Activated T-helper 1 cell treated with anti-CD3 and anti-CD28 coated beads, Interleukin-12 subunit alpha, Interleukin-12 subunit beta, Interleukin-2, Interleukin-4 antibody, amounts not matched to agents 30 ng/mL and 10 ng/mL and 1 ng/mL, durations not matched to agents 14 hours and 24 hours and 36 hours (primary cell): ENCODE measurements at places on chromosomes 2 and 18.
A peak's percentile ranks its signal among the peaks of the same experiment; 100 is the strongest.

- H3K27ac ChIP-seq = no peak overlapping the region
- DNase-seq = no peak
- no peaks in the 10 kb centered on the region for H3K4me1 ChIP-seq
- peaks cover 14% of the 10 kb centered on the region for H3K27me3 ChIP-seq
- no peaks in the 10 kb centered on the region for H3K36me3 ChIP-seq
Measured at GRCh38 chr2:88838165-88838635, 146.7 kb downstream of the RPIA start.

DNA sequence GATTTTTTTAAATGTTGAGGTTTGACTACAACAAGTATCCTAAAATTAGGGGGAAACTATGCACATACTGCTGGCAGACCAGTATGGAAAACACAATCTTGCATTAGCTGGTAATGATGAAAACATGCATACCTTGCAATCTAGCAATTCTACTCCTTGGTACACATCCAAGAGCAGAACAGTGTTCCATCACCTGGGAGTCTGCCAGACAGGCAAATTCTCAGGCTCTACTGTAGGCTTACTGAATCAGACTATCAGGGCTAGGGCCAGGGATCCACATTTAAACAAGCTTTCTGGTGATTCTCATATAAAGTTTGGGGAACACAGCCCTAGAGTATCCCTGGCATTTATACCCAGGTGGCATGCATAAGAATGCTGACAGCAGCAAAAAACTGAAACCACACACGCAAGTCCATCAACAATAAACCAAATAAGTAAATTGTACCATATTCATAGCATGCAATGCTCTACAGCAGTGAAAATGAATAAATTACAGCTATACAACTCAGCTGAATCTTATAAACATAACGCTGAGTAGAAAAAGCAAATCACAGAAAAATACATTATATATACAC is 13.6 kb downstream of the CDH2 start:
- H3K27ac ChIP-seq = no peak overlapping the region
- H3K4me3 ChIP-seq = no peak overlapping the region

- peaks cover 24% of the 10 kb centered on the region for H3K27me3 ChIP-seq
- peaks cover 22% of the 10 kb centered on the region for H3K4me1 ChIP-seq
- no peak overlapping the region for H3K27ac ChIP-seq
- H3K36me3 ChIP-seq = no peaks in the 10 kb centered on the region
- no peak for DNase-seq
- no peak overlapping the region for H3K4me3 ChIP-seq
Measured at GRCh38 chr2:190340369-190340768, 3.0 kb upstream of the INPP1 start.

DNA sequence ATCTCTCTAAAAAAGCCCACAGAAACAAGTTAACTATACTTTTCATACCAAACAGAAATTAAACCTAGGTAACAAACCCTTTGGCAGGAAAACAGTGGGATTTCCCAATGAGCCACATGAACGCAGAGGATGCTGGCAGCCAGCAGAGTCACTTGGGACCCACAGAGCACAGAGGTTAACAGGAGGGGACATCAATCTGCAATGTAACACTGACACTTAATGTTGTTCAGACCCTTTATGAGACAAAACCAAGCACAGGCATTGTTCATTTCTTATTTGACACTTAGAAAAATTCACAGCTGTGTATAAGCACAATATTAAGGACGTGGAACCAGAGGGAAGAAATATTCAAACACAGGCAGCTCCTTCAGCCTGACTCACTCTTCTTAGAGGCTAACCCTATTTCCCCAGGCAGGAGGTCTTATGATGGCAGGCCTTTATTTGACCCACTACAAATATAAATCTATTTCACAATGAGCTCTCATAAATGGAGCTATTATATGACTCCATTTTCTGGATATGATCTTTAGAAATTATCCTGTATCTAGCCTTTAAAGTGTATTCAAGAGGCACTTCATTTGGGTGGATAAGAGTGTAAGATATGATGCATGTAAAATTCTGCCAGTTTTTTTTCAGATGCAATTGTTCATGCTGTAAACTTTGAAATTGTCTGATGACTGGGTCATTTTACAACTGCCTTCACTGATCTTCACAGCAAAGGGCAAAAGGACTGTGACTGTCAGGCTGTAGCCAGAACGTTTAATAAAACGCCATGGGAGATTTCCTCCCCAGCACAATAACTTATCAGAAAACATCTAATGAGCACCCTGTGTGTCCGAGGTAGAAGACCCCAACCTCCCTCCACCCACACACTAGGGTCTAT is 132.8 kb upstream of the SATB2 start:
- H3K36me3 ChIP-seq = no peaks in the 10 kb centered on the region
- no peaks in the 10 kb centered on the region for H3K4me1 ChIP-seq
- H3K27me3 ChIP-seq = peaks cover 3% of the 10 kb centered on the region
- H3K27ac ChIP-seq = no peak overlapping the region
- DNase-seq = no peak

DNA sequence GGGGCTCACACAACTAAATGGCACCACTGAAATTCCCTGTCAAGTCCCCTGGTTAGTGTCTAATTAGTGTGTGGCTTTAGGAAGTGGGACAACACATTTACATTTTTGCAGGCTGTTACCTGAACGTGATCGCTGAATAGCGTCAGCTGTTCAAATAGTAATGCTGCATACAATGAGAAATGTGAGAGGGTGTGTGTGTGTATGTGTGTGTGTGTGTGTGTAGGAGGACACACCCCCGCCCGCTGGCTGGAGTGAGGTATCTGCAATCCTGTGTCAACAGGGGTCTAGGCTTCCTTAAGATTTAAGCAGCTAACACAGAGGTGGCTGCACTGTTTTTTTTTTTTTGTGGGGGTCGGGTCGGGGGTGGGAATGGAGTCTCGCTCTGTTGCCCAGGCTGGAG is 4.8 kb upstream of the LYPD6B start:
- H3K36me3 ChIP-seq = no peaks in the 10 kb centered on the region
- H3K4me1 ChIP-seq = no peaks in the 10 kb centered on the region
- no peak overlapping the region for H3K4me3 ChIP-seq
- DNase-seq = no peak
- no peak overlapping the region for H3K27ac ChIP-seq

DNA sequence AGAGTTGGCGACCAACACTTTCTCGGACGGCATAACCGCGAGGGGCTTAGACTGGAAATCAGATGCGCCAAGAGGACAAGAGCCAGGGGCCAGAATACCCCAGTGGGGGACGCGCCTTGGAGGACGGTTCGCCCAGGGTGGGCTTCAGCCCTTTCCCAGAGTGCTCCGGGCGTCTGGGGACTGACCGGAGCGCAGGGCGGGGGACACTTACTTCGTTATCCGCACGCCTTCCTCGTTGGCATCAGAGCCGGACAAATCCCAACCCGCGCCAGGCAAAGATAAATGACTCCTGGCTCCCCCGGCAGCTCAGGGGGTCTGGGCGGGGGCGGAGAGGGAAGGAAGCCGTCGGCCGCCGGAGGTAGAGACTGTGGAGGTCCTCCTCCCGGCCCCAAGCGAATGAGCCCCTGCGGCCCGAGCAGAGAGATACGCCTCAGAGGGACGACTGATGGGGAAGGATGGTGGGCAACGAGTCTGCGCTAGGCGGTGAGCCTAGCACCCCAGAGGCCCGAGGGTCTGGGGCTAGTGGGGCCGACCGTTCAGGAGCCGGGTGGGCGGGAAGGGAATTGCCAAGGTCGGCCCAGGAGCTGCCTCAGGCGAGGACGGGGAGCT is 4.7 kb upstream of the SATB2 start:
- peaks cover 61% of the 10 kb centered on the region for H3K27me3 ChIP-seq
- H3K27ac ChIP-seq = peak overlapping the region; percentile 58
- H3K4me1 ChIP-seq = peaks cover 13% of the 10 kb centered on the region

DNA sequence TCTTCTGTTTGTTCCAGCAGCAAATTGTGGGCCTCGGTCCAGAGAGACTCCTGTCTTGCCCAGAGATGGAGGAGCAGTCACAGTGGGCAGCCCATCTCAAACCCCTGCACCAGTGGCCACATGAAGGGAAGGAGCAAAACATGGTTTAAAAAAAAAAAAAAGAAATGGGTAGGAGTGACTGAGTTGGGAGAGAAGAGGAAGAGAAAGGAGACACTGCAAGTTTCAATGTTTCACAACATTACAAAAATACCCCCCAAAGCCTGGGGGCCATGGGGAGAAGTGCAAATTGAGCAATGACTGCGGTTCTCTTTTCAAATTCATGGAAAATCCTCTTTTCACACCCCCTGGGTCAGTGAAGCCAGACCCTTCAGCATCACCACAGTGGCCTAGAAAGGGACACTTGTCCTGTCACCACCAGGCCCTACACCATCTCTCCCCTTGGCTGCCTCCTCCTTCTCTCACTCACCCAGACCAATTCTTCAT is 117.1 kb downstream of the ZFP36L2 start:
- H3K27ac ChIP-seq = no peak overlapping the region
- H3K36me3 ChIP-seq = peaks cover 1% of the 10 kb centered on the region
- H3K4me1 ChIP-seq = peaks cover 4% of the 10 kb centered on the region

GRCh38 chr18:55637204-55637603 is 49.2 kb upstream of the TCF4 start:
- no peak overlapping the region for H3K27ac ChIP-seq
- H3K4me1 ChIP-seq = no peaks in the 10 kb centered on the region
- no peaks in the 10 kb centered on the region for H3K27me3 ChIP-seq
- H3K4me3 ChIP-seq = no peak overlapping the region
- no peak for DNase-seq

- H3K4me3 ChIP-seq = no peak overlapping the region
- H3K27ac ChIP-seq = no peak overlapping the region
- no peak for DNase-seq
Measured at GRCh38 chr2:130987519-130988425, 105.5 kb downstream of the FAM168B start.

GRCh38 chr2:2269989-2270562 is 61.0 kb downstream of the MYT1L start:
- no peaks in the 10 kb centered on the region for H3K36me3 ChIP-seq

DNA sequence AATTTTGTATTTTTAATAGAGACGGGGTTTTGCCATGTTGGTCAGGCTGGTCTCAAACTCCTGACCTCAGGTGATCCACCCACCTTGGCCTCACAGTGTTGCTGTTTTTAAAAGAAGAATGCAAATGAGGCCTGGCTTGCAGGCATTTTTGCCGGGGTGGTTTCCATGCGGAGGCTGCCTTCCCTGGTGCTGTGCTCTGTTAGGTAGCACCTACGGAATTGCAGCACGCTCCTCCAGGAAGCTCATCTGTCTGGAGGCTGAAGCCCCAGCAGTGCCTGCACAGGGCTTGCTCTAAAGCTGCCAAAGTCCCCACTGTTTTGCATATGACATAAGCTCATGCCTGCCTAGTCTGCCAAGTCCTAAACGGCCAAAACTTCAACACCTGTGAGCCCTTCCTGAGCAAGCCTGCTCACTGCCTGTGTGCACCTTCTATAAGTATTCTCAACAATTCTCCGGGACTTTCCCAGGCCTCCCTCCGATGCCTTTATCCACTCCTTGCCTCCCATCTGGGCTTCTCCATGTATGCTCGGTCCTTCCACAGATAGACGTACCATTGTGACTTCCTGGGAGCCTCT is 551.3 kb upstream of the RAB6C start:
- no peaks in the 10 kb centered on the region for H3K36me3 ChIP-seq
- no peak overlapping the region for H3K27ac ChIP-seq
- no peaks in the 10 kb centered on the region for H3K4me1 ChIP-seq
- H3K27me3 ChIP-seq = no peaks in the 10 kb centered on the region
- DNase-seq = no peak

DNA sequence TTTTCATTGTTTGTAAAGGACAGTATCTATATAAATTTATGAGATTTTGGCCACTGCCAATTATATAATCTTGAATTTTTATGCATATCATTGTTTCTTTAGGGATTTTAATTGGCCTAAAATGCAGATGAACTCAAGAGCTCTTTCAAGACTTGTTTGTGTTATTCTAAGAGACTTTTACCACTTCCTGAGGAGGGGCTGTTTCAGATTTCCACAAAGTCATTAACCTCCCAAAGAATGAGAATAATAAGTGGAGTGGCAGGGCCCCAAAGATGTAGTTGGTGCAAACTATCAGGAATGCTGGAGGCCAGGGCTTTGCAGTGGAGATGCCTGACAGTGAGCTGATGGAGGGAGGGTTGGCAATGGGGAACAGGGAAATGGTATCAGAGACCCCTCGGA is 15.5 kb upstream of the ACVR1 start:
- peaks cover 56% of the 10 kb centered on the region for H3K4me1 ChIP-seq
- peak overlapping the region; percentile 80 for H3K27ac ChIP-seq
- H3K4me3 ChIP-seq = peak overlapping the region; percentile 57
- peaks cover 9% of the 10 kb centered on the region for H3K36me3 ChIP-seq

DNA sequence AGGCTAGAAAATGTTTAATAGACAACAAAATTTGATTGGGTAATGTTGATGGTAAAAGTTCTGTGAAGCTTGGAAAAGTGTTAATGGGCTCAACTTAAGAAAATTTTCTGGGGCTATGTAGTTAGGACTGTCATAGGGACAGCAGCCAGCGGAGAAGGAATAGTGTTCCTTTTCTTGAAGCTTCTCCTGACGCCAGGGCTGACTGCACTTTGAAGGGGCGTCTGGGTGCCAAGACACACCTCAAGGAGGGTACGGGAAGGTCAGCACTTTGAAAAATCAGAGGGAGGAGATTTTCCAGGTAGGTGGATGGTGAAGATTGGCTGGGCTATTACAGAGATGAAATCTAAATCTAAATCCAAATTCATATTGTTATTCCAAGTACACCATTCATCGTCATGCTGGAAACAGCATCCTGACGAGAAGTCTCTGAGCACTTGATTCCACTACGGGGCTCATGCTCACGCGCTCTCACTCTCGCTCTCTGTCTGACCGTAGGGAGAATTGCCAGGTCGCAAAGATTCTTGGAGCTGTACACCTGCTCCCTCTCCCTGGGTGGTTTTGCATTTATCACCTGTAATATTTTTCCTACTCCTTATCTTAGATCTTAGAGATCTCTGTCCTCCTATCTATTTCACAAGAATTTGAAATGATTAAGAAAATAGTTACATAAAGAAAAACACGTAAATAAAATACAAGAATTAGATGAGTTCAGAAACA is 91.0 kb downstream of the ITGB1BP1 start:
- DNase-seq = no peak
- H3K36me3 ChIP-seq = no peaks in the 10 kb centered on the region
- H3K27ac ChIP-seq = no peak overlapping the region
- peaks cover 8% of the 10 kb centered on the region for H3K27me3 ChIP-seq
